ENCODE measurements at places on chromosomes 5 and 9. TPM values are rescaled to one million over a fixed set of nuclear protein-coding genes. Genes with fewer than 3 reads are reported as not detected.
A peak's percentile ranks its signal among the peaks of the same experiment; 100 is the strongest.

The SLCO6A1 gene
- not detected for polyA plus RNA-seq

The SH3TC2 gene
- 0.11 TPM for polyA plus RNA-seq

The MLLT3 gene
- 5.9 TPM for polyA plus RNA-seq

The TARS1 gene
- polyA plus RNA-seq, result 94.4 TPM

The TAF11L5 gene
- polyA plus RNA-seq, result not detected

The CDH6 gene
- 1.6 TPM for polyA plus RNA-seq

The CRHBP gene
- 0.42 TPM for polyA plus RNA-seq

The SLC6A3 gene
- polyA plus RNA-seq, result 0.91 TPM

The ZSWIM6 gene
- polyA plus RNA-seq, result 7.9 TPM

The CDH12 gene
- not detected for polyA plus RNA-seq

The RANBP3L gene
- not detected for polyA plus RNA-seq

The SOX30 gene
- 0.35 TPM for polyA plus RNA-seq

The ADAMTS16 gene
- 3.7 TPM for polyA plus RNA-seq

The DTWD2 gene
- polyA plus RNA-seq, result 5.4 TPM

GRCh38 chr9:110047955-110048402 is 160.0 kb downstream of the C9orf152 start:
- DNase-seq, result peak; percentile 67

DNA sequence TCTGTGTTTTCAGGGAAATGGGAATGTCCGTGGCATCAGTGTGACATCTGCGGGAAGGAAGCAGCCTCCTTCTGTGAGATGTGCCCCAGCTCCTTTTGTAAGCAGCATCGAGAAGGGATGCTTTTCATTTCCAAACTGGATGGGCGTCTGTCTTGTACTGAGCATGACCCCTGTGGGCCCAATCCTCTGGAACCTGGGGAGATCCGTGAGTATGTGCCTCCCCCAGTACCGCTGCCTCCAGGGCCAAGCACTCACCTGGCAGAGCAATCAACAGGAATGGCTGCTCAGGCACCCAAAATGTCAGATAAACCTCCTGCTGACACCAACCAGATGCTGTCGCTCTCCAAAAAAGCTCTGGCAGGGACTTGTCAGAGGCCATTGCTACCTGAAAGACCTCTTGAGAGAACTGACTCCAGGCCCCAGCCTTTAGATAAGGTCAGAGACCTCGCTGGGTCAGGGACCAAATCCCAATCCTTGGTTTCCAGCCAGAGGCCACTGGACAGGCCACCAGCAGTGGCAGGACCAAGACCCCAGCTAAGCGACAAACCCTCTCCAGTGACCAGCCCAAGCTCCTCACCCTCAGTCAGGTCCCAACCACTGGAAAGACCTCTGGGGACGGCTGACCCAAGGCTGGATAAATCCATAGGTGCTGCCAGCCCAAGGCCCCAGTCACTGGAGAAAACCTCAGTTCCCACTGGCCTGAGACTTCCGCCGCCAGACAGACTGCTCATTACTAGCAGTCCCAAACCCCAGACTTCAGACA is 9.5 kb downstream of the RAB24 start:
- DNase-seq, result no peak

DNA sequence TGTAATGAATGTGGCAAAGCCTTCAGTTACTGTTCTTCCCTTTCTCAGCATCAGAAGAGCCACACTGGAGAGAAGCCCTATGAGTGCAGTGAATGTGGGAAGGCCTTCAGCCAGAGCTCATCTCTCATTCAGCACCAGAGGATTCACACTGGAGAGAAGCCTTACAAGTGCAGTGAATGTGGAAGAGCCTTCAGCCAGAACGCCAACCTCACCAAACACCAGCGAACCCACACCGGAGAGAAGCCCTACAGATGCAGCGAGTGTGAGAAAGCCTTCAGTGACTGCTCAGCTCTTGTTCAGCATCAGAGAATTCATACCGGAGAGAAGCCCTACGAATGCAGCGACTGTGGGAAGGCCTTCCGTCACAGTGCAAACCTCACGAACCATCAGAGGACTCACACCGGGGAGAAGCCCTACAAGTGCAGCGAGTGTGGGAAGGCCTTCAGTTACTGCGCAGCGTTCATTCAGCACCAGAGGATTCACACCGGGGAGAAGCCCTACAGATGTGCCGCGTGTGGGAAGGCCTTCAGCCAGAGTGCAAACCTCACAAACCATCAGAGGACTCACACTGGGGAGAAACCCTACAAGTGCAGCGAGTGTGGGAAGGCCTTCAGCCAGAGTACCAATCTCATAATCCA is 6.8 kb downstream of the RPL12 start:
- no peak for DNase-seq

DNA sequence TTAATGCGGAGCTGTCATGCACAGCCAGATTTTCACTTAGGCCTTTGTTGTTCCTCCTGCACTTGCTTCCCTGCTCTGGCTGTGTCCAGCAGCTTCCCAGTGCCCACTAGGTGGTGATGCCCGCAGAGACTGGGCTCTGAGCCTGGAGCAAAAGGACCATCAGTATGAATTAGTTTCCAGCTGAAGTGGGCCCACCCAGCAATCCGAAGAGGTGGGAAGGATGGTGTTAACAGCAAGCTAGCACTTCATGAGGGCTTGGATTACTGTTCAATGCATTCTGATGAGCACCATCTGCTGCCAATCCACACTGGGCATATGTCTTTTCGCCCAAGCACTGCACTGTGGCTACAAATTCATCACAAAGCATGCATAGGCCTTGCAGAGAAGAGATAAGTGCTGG is 459.1 kb downstream of the SPOCK1 start:
- DNase-seq, result no peak

DNA sequence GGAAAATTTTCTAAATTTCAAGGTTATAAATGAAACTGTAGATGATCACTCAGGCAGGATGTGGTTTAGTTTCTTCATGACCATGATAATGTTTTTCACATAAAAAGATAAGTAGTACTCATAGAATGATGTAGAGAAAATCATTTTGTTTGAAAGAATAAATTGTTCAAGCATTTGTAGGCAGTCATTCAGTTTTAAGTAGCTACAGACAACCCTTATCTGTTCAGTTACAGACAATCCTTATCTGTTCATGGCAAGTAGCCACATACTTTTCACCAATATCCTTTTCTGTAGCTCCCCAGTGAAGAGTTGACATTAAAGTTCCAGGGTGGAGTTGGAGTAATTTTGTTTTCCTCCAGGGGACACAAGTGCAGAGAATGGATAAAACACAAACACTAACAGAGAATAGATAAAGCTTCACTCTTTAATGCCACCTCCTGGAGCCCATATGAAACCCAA is 278.1 kb upstream of the TNC start:
- no peak for DNase-seq

GRCh38 chr9:6777213-6777902 is 19.6 kb downstream of the KDM4C start:
- no peak for DNase-seq

- DNase-seq, result no peak
Observed at GRCh38 chr5:133298447-133298846, 246.6 kb downstream of the HSPA4 start.

DNA sequence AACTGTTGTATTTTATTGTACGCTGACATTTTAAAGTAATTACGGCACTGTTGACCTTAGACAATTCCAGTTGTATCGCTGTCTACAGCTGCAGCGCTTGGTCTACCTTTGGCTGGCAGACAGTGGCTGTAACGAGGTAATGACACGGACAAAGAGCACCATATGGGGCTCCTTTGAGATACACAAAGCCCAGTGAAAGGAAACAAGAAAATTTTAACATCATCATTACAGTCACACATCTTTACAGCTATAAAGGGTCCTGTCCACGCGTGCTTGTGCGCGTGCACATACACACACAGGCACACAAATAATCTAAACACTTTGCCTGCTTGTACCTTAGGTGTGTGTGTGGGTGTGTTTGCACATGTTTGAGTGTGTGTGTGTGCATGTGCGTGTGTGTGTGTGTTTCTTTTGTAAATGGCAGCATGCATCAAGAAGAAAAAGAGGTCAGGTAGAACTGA is 946.0 kb downstream of the NR2F1-AS1 start:
- no peak for DNase-seq

GRCh38 chr5:54259090-54259489 is 51.3 kb downstream of the ARL15 start:
- DNase-seq, result no peak

- DNase-seq, result peak; percentile 51
Observed at GRCh38 chr9:71683598-71684235, 84.6 kb downstream of the CEMIP2 start.

DNA sequence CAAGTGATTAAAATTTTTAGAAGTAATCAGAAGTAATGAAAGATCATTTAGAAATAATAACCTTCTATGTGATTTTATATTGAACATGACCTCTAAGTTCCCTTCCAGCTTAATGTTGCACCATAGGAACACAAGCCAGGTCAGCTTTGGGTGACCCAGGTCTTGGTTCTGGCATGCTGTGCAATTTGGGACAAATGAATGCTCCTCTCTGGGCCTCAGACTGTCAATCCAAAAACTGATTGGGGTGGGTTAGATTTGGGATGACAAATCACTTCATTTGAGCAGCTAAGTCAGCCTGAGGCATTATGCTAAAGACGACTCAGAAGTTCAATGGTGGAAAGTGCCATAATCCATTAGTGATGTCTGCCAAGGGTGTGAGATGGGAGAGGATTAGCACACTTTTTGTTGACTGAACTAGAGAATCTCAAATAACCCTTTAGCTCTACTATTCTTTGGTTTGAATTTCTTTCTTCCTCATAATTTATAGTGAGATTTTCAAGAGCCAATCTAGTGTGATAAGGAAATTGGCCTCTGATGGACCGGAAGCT is 60.7 kb upstream of the BOD1 start:
- no peak for DNase-seq

GRCh38 chr5:158022393-158022792 is 163.4 kb upstream of the CLINT1 start:
- no peak for DNase-seq

DNA sequence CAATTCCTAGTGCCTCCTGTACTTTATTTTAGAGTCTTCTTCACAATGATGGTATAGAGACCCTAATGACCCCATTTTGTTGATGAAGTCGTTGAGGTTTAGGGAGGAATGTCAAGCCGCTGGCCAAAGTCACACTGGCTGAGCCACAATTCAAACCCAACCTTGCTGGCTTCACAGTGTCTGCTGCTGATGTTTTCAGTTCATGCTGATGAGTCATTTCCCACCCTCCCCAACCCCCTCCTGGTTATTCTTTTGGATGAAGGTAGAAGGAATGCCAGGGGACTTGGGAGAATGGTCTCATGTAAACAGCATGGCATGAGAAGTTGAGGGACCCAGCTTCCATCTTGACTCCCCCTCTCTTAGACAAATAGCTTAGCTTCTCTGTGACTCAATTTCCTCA is 68.6 kb downstream of the TMEM252 start:
- DNase-seq, result no peak

- no peak for DNase-seq
Observed at GRCh38 chr5:32777733-32778132, 66.6 kb downstream of the NPR3 start.

GRCh38 chr5:121121786-121122185 is 657.7 kb downstream of the PRR16 start:
- no peak for DNase-seq

DNA sequence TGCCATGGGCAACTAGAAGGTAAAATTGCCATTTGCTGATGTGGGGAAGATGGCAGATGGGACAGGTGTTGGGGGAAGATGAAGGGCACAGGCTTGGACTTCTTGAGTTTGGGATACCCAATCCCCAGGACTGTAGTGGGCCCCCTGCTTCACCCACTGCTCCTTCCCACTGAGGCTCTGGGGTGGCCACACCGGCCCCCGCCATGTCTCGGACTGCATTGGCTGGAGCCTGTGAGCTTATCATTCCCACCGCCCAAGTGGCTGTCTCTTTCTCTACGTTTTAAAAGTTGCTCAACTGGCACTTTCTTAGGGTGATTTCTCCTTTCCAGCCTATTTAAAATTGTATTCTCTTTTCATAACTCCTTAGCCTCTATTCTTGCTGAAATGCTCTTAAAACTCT is 730.0 kb upstream of the ADAMTS16 start:
- DNase-seq, result no peak

GRCh38 chr5:143738417-143739401 is 73.3 kb upstream of the HMHB1 start:
- DNase-seq, result no peak

DNA sequence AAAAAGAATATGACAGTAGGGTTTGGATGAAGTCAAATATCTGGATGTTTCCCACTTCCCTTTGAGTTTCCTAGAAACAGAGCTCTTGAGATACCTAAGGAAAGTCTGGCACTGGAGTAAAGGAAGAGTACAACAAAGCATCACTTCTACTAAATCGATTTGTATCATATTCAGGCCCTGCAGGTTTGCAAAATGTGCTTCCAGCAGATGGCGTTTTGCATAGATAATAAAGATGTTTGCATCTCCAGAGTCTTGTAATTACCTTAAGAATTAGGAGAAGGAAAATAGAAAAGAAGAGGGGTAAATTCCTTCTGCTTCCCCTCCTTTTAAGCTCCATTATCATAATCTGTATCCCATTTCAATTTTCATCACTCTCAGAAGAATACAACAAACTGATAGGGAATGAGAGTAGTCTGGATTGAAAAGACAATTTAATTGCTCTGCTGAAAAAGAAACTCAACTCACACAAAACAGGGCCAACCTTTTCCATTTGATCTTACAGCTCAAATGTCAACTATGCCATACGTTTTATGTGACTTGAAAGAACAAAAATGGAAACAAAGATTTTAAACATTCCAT is 380.4 kb downstream of the PTPRD start:
- DNase-seq, result no peak

GRCh38 chr5:138569782-138570181 is 5.4 kb downstream of the HSPA9 start:
- DNase-seq, result no peak

- no peak for DNase-seq
Observed at GRCh38 chr5:886036-886435, 6.6 kb downstream of the BRD9 start.

DNA sequence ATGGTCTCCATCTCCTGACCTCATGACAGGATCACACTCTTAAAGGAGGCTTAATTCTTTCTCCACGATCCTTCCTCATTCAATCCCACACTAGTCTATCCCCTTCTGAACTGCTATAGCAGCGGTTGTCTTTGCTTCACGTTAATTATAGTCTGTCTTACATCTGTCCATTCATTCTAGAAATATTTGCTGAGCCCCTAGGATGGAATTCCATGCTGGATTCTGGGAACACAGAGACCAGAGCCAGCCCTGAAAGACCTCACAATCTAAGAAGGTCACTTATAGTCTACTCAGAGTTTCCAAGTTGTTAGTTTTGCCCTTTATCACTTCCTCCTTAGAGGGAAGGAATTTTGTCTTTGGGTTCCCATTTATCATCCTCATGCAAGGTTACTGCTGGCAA is 193.5 kb downstream of the GAS1 start:
- no peak for DNase-seq

Data from H1 (cell line).